Right cardiac atrium (tissue), 5 donors: ENCODE measurements at places on chromosomes 1 and 21. TPM values are rescaled to one million over a fixed set of nuclear protein-coding genes. Genes with fewer than 3 reads are reported as not detected.

- no peak for DNase-seq
Observed at GRCh38 chr1:86583593-86583992, 36.7 kb downstream of the CLCA4 start.

CFHR2 gene
- not detected for total RNA-seq

- no peak for DNase-seq
Observed at GRCh38 chr1:42767510-42768000, 506 bp downstream of the C1orf50 start.

GRCh38 chr1:7219031-7219430 is 433.8 kb downstream of the CAMTA1 start:
- no peak for DNase-seq

DNA sequence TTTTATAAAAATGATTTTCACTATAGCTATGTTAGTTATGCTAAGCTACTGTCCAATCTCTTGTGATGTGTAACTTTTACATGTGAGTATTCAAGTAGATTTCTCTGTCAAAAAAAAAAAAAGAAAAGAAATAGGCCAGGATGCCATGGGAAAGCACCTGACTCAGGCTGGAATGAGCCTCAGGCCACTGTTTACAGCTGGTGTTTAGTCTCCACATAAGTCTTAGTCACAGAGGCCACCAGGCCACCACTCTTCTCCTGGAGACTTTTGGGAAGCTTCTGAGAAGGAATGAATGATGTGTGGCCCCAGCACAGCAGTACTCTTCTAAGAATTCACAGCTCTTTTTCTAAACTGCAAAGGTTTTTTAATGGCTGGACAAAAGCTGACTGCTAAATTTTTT is 48.9 kb downstream of the CHML start:
- DNase-seq = no peak

BRDT gene
- total RNA-seq = not detected

DNA sequence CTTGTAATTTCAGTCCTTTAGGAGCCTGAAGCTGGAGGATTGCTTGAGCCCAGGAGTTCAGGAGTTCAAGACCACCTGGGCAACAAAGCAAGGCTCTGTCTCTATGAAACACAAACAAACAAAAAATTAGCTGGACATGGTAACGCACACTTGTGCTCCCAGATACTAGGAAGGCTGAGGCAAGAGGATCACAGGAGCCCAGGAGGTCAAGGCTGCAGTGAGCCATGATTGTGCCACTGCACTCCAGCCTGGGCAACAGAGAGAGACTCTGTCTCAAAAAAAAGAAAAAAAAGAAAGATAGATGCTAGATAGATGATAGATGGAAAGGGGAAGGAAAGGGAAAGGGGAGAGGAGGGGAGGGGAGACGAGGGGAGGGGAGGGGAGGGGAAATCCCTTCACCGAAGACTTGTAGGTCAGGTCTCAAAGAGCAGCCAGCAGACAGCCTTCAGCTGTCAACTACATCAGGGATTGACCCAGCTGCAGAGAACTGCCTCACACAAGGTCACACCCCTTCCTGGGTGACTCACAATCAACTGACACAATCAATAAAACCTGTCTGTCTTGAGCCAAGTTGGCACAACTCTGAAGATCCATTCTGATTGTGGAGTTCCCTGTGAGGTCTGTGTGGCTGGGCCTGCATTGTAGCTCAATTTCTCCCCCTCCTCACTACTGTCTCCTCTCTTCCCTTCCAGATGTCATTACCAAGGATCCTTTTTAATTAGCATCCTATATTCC is 200.6 kb downstream of the RGS7 start:
- DNase-seq = no peak

OPRD1 gene
- not detected for total RNA-seq

DNA sequence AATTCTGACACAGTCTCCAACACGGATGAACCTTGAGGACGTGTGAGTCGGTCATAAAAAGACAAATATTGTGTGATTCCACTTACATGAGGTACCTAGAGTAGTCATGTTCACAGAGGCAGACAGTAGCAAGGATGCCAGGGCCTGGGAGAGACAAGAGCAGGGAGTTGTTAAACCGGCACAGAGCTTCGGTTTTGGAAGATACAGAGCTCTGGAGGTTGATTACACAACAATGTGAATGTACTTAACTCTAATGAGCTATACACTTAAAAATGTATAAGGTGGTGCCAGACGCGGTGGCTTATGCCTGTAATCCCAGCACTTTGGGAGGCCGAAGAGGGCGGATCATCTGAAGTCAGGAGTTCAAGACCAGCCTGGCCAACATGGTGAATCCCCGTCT is 37.8 kb upstream of the NEK2 start:
- DNase-seq = no peak

DNA sequence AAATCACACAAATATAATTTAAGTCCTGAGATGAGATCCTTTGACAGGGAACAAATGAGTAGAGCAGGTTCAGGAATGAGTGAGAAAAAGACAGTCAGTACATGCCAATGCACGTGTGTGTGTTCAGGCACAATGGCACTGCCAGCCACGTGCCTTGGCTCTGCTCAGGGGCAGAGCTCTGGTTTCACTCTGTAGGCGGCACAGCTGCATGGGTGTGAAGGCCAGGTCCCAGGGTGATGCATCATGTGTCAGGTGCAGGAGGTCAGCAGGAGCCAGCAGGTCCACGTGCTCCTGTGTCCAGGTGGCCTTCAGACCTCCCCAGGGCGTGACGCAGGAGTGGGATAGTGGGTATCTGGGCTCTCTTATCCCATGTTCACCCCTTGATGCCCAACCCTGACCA is 386.1 kb downstream of the KCNH1 start:
- DNase-seq = no peak

DNA sequence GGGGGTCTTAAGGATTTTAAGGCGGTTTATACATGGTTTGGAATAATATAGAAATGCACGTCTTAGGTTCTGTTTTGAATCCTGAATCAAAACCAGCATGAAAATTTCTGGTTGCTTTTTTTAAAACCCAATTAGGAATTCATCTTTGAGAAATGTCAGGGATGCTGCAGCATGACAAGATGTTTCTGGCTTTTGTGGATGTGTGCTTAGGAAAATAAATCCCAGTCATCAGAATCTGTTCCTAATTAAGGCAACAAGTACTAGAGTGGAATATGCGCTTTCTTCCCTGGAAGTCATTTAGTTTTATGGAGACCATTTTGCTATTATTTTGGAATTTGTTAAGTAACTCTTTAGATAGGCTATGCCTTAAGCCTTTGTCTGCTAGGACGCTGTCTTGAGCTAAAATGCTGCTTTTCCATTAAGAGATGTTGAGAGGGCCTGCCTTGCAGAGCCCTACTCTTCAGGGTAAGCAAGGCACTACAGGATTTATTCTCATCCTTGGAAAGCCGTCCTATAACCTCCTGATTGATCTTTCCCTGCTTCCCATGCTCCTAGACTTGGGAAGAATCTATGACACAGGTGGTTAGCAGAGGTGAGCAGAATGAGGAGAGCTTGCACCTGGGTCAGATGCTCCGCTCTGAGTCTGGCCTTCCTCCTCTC is 332.8 kb downstream of the DISC1 start:
- DNase-seq = no peak

- no peak for DNase-seq
Observed at GRCh38 chr1:35935442-35936388, 4.8 kb downstream of the AGO3 start.

- no peak for DNase-seq
Observed at GRCh38 chr1:201266276-201266675, 17.0 kb upstream of the PKP1 start.

- DNase-seq = peak; percentile 89
Observed at GRCh38 chr1:94095112-94095637, 25.8 kb downstream of the ABCA4 start.
